ENCODE measurements at places on chromosomes 2 and 18.
A peak's percentile ranks its signal among the peaks of the same experiment; 100 is the strongest.

- DNase-seq = no peak
Measured at GRCh38 chr18:8893628-8894231, 188.4 kb downstream of the MTCL1 start.

DNA sequence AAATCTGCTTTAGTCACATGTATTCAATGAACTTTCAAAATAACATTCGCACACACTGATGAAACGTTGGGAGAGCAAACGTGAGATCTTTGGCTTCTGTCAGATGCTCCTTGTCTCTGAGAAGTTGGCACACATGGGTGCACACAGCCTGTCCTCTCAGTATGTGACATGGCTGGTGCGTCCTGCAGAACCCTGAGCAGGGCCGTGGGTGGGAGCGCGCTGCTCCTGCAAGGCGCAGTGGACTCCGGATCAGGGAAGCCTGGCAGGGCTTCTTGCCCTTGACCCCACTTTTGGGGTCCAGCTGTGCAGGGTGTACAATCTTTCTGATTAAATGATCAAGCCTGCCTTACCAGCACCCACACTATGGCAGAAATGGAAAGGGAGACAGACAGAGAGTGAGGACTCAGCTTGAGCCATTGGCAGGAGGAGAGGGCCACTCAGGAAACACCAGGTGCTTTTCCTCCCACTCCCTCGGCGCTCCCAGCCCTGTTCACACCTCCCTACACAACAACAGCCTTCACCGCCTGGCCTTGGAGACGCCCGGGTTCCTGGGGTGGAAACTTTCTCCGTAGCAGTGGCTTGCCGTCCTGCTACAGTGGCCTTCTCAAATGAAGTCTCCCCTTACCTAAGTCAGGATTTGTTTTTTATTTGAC, 108.4 kb upstream of the SNTG2 start:
- DNase-seq = no peak

- DNase-seq = no peak
Measured at GRCh38 chr2:28678944-28679343, 72.7 kb upstream of the PPP1CB start.

DNA sequence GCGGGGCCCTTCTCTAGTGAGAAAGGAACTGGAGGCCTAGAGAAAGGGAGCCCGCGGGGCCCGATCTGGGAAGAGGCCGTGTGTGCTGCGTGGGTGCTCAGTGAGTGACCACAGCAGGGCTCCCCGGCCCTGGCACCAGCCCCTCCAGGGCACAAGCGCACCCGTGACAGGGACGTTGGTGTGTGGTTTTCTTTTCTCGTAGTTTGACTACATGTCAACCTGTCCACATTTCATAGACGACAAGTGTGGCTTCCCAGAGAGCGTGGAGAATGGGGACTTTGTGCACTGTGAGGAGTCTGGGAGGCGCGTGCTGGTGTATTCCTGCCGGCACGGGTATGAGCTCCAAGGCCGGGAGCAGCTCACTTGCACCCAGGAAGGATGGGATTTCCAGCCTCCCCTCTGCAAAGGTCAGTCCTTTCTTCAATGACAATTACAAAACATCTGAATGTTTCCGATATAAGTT, 83.1 kb downstream of the TPO start:
- no peak for DNase-seq

- DNase-seq = peak; percentile 58
Measured at GRCh38 chr2:183186296-183186695, 62.1 kb downstream of the NUP35 start.

GRCh38 chr18:11669271-11669947, 19.7 kb upstream of the GNAL start:
- DNase-seq = no peak

- no peak for DNase-seq
Measured at GRCh38 chr2:69807821-69808540, 21.5 kb upstream of the GMCL1 start.

DNA sequence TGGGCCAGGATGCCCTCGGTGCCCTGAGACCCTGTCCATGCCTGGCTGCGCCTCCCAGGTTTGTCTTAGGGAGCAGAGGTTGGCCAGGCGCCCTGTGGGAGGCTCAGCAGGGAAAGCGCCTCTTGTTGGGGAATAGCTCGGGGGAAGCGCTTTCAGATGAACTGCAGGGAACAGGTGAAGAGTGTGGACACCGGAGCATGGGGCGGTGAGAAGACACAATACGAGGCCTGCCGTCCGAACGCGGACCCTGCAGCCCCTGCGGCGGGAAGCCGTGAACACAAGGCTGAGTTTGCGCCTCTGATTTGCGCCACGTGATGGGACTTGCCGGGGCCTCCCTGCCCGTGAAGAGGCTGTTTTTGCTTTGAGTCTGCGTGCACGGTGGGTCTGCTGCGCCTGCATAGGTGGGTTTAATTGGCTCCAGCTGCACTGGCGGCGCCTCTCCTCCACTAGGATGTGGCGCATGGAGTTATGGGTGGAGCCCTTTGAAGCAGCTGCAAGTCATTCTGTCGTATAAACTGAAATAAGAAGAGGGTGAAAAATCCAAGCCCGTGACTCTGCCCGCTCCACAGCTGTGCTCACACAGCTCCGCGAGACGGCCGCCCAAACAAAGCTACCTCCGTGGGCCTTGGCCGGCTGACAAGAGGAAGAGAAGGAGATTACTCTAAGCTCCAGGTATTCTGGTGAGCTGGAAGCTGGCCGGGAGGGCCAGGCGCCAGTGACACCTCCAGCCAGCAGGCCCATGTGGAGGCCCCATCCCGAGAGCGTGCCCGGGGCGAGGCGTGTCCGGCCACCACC, 103.5 kb upstream of the CTDP1 start:
- no peak for DNase-seq
